NAMALWA (cell line): ENCODE measurements at places on chromosomes 2 and 18.

GRCh38 chr18:48161911-48162698 is 231.6 kb upstream of the SMAD2 start:
- no peak for DNase-seq

GRCh38 chr2:235576337-235576910 is 82.6 kb downstream of the AGAP1 start:
- no peak for DNase-seq

DNA sequence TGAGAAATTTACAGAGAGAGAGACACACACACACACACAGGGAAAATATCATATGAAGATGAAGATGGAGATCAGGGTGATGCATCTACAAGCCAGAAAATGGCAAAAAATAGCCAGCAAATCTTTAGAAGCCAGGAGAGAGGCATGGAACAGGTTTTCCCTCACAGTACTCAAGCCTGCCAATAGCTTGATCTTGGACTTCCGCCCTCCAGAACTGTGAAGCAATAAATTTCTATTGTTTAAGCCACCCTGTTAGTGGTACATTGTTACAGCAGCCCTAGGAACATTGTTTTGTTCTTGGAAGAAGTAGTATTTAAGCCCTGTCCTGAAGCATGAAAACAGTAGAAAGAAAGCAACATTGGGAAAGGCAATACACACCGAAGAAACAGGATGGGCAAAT is 292.0 kb upstream of the LRP1B start:
- no peak for DNase-seq

- DNase-seq, result no peak
Measured at GRCh38 chr2:203972066-203972465, 35.5 kb downstream of the ICOS start.

DNA sequence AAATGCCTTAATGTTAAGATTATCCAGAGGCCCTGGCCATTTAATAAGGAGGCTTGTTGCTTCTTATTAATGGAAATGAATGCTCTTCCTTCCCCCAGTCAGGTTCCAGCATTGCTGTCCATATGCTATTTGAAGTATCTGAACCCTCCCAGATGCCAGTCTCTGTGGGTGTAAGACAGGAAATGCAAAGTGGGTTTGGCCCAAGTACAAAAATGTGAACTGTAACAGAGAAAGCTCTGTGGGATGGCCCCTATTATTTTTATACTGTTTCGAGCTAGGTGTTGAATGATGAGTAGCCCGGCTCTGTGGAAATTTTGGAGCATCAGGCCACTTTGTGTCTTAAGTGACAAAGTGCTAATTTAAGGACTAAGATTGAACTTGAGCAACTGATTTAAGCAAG is 141.0 kb downstream of the UXS1 start:
- DNase-seq, result no peak

GRCh38 chr18:13364721-13365205 is 146.2 kb downstream of the LDLRAD4 start:
- no peak for DNase-seq

- peak; percentile 64 for DNase-seq
Measured at GRCh38 chr2:42196403-42197267, 27.5 kb downstream of the EML4 start.

DNA sequence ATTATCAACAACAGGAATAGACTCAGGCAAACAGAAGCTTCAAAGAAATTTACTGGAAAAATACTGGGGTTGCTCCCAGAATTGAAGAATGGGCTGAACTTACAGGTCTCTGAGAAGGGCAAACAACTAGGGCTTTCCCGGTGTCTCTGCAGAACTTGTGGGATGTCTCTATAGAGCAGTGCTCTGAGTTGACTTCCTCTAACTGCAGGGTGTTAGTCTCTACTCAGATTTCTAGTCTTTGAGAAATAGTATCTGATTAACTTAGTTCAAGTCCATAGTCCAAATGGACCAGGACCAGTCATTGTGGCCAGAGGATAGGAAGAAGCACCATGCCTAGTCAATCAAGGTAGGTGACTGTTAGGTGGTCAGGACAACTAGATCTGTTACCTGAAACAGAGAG is 45.8 kb downstream of the LIMS1 start:
- no peak for DNase-seq

GRCh38 chr2:239184968-239185903 is 215.6 kb downstream of the HDAC4 start:
- DNase-seq, result no peak

DNA sequence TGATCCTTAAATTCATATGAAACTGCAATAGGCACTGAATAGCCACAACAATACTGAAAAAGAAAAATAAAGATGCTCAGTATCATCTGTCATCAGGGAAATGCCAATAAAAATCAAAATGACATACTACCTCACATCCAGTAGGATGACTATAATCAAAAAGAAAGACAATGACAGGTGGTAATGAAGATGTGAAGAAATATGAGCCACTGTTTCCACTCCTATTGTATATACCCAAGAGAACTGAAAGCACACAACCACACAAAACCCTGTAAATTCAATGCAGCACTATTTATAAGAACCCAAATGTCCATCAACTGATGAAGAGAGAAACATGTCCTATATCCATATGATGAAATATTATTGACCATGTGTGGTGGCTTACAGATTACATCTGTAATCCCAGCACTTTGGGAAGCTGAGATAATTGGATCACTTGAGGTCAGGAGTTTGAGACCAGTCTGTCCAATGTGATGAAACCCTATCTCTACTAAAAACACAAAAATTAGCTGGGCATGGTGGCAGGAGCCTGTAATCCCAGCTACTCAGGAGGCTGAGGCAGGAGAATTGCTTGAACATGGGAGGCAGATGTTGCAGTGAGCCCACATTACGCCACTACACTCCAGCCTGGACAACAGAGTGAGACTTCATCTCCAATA is 39.9 kb downstream of the MAP3K2 start:
- no peak for DNase-seq

- DNase-seq, result no peak
Measured at GRCh38 chr18:74825460-74825859, 227.8 kb downstream of the ZNF407 start.

DNA sequence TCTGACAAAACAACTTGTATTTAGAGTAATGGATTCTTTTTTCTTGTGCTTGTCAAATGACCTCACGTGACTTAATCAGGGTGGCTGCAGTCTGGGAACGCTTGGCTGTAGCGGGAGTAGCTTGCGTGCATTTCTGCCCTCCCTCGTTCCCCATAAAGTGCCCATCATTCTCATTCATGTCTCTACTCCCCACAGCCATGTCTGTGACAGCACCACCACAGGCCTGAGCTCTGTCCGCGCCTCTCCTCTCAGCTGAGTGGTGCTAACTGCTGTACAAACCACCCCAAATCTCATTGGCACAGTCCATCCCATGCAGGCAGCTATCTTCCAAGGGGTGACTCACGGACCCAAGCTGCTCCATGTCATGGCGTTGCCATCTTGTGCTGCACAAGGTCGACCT is 161.7 kb downstream of the TSN start:
- DNase-seq, result no peak

DNA sequence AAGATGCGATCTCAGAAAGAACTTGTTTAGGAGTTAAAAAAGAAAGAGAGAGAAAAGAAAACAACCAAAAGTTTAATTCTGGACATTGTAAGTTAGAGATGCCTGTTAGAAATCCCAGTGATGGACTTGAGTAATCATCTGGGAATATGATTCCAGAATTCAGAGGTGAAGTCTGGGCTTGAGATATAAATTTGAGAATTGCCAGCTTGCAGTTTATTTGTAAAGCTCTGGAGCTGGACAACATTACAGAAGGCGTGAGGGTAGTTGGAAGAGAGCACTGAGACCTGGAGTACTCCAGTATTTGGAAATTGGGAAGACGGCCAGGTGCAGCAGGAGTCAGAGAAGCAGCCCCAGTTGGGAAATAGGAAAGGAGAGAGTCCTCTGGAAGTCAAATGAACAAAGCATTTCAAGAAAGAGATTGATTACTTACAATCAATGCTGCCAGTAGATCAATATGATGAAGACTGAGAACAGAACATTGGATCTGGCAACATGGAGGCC is 128.8 kb upstream of the ARHGAP28 start:
- no peak for DNase-seq

DNA sequence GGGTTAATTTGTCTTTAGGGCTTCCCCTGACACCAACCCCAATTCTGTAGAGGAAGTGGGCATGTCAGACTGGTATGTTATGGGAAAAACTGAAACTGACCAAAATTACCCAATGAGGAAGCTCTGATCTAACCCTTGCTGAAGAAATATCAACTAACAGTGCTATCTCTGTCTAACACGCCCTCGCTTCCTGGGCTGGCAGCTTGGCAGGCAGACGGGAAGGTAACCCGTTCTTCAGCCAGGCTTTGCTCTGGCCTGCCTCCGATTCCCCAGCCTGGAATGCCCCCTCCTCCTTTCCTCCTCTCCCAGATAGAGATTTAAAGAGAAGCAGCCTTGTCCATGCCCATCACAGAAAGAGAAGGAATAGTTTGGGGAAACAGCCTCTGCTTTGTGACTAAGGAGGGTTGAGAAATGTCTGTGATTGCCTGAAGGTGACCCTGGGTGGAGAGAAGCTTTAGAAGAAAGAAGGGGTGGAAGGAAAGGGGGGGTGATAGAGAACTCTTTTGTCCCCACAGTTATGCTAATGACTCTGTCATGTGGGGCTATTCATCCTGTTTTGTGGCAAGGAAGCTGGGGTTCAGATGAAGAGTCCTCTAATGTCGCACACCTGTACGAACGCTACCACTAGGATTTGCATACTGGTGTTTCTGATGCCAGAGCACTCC is 15.4 kb downstream of the HK2 start:
- DNase-seq, result peak; percentile 52

DNA sequence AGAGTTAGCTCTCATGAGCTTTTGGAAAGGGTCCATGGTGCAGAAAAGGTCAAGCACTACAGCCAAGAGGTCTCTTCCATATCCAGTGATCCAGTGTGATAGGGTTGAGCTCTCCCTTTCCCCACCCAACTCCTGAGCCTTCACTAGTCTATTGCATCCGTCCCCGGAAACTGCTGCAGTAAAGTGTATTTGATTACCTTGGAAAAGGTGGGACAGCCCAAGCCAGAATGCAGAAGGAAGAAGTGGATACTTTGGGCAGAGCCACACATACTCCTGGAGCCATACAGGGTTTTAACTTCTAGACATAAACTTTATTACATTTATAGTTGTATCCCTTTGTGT is 3.6 kb downstream of the PNKD start:
- no peak for DNase-seq

GRCh38 chr2:152473151-152473857 is 138.3 kb downstream of the FMNL2 start:
- no peak for DNase-seq

DNA sequence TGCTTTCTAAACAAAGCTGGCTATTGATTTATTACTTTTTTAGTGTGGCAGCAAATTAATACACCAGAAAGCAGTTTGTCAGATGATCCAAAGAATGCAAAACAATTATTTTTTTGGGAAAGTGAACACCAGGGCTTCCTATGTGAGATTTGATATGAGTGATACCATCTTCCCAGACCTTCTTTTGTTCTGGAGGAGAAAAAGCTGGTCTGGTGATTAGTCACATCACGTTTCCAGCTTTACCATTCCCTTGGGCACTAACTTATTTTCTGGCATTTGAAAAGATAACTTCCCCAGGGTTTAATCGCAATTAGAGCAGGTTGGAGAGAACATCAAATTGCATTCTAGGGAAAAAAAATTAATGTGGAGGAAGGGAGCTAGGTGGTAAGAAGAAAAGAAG is 182.9 kb upstream of the TANK start:
- DNase-seq, result no peak

- peak; percentile 21 for DNase-seq
Measured at GRCh38 chr2:33412920-33413319, 63.5 kb upstream of the RASGRP3 start.

- no peak for DNase-seq
Measured at GRCh38 chr2:81589406-81589805, 1284.9 kb upstream of the LRRTM1 start.

DNA sequence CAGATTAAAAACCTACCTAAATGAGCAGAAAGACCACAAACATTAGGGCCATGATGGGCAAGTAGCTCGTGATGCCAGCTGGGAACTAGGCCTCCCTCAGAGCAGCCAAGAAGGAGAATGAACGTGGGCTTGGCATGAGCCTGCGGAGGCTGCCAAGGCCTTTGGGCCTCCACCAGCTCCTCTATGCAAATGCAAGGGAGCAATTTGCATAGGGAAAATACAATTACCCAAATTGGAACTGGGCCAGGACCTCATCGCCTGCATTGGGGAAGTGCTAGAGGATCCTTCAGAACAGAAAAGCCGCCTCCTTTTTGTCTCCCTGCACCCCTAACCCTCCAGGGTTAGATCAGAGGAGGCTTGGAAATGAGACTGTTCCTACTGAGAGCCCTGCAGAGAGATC is 326.4 kb downstream of the SMAD2 start:
- DNase-seq, result peak; percentile 26

DNA sequence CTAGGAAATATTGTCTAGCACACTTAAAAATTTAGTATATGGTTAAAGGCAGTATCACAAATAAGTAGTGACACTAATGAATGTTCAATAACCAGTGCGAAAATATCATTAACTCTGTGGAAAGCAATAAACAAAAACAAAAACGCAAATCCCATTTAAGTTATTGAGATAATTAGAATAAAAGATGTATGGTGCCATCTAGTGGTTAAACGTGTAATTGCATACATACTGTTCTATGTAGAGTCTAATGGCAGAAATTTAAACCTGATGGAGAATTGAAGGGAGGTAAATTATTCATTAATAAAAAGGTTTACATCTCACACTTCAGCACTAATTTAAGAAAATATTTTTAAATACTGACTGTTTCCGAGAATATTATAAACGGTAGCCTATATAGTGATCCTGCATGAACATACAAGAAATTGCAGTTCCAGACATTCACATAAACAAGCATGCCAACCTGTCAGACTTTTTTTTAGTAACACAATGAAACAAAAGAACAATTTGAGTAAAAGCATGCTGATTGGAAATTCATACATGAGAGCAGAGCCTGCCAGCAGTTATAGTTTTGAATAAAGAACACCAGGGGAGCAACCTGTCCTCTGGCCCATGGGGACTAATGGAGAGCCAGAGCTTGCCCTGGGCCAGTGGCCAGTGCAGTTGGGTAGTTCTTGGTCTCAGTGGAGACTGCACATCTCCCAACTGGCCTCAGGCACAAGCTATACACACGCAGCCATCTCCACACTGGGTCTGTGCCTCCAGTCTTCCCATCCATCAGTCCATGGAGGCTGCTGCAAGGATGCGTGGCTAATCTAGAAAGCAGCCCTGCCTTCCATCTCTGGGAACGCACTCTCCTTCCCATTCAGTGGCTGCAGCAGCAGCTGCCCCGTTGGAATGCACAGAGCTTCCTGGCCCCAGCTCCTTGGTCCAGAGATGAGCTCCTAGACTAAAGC is 28.0 kb downstream of the GCG start:
- DNase-seq, result peak; percentile 82

DNA sequence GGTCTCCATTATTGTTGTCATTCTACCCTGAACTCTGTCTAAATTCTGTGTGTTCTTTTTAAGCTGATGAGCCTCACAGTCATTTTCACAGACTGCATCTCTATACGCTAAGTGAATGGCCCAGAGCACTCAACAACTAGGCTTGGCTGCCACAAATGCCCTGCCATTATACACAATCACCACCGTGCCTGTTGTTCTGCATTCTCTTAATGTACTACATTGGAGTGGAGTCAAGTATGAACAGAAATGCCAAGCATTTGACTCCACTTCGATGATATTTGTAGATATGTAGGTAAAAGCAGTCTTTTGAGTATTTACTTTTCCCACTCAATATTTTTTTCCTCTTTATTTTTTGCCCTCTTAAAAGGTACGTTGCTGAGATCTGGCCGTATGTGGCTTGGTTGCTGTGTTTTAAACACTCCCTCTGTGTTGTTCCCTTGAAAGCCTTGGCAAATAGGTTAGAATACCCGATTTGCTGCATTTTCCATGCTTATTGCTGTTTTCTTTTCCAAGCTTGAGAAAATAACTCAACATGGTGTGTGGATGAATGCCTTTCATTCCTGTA is 36.2 kb upstream of the TMEFF2 start:
- no peak for DNase-seq

- no peak for DNase-seq
Measured at GRCh38 chr2:230784795-230785194, 72.2 kb downstream of the CAB39 start.
